Activated naive CD8-positive, alpha-beta T cell treated with anti-CD3 and anti-CD28 coated beads, Interleukin-2, amount 10 ng/mL, durations not matched to agents 7 days and 5 days (primary cell): ENCODE measurements at places on chromosomes 3 and 15. TPM values are rescaled to one million over a fixed set of nuclear protein-coding genes. Genes with fewer than 3 reads are reported as not detected.

GRCh38 chr3:46245146-46245545 is 2.9 kb downstream of the CCR3 start:
- DNase-seq: no peak
- H3K36me3 ChIP-seq: peaks cover 2% of the 10 kb centered on the region
- H3K27ac ChIP-seq: no peak overlapping the region
- peaks cover 2% of the 10 kb centered on the region for H3K4me1 ChIP-seq
- no peak overlapping the region for H3K4me3 ChIP-seq
- peaks cover 9% of the 10 kb centered on the region for H3K27me3 ChIP-seq

GRCh38 chr3:30302027-30302426 is 304.4 kb upstream of the TGFBR2 start:
- H3K4me3 ChIP-seq: no peak overlapping the region
- H3K27me3 ChIP-seq: no peaks in the 10 kb centered on the region
- peaks cover 9% of the 10 kb centered on the region for H3K4me1 ChIP-seq

DNA sequence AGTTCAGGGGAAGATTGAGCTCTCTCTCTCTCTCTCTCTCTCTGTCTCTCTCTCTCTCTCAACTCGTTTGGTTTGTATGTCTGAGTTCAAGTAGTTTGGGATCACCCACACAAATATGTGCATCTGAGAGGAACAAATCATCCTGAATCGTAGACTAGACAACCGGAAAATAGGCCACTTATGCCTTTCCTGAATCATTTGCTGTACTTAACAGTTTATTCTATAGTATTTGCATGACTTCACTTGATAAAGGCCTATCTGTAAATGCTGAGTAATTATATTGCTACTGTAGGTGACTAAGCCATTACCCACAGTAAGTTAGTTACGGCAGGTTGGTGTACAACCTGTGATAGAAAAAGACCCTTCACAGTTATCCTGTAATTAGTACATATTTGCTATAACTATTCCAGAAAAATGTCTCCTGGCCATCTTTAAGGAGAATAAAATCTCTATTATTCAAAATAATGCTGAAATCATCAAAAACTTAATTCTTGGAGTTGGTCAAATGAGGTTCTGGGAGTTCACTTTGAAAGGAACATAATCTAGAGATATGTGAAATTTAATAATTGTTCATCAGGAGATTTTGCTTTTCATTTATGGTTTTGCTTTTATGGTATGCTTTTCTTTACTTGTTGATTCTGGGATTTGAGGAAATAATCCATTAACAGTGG is 31.1 kb downstream of the OXSM start:
- DNase-seq: no peak
- H3K27me3 ChIP-seq: peaks cover 8% of the 10 kb centered on the region
- H3K4me1 ChIP-seq: peaks cover 2% of the 10 kb centered on the region
- no peaks in the 10 kb centered on the region for H3K36me3 ChIP-seq
- H3K27ac ChIP-seq: no peak overlapping the region

DNA sequence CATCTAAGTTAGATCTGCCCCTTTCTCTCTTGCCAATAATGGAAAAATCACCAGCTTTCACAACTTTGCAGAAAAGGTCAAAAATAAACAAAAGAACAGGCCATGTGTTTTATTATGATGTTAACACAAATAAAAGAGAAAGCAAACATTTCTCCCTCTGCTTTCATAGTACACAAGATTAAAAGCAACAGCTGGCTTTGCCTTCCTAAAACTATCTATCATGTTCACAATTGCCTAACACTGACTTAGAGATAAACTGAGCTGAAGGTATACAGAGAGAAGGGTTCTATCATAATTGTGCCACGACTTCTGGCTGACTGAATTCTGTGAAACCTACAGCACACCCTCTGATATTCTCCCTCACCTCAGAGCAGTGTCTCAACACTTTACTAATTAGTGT is 29.4 kb downstream of the AADAC start:
- no peak overlapping the region for H3K27ac ChIP-seq
- peaks cover 15% of the 10 kb centered on the region for H3K27me3 ChIP-seq
- H3K36me3 ChIP-seq: no peaks in the 10 kb centered on the region
- no peaks in the 10 kb centered on the region for H3K4me1 ChIP-seq
- H3K4me3 ChIP-seq: no peak overlapping the region
- DNase-seq: no peak

LRRC57 gene
- total RNA-seq: 24.5 TPM

HESX1 gene
- 0.50 TPM for total RNA-seq

GASK1A gene
- not detected for total RNA-seq

TRH gene
- not detected for total RNA-seq
